CD4-positive, alpha-beta memory T cell (primary cell): ENCODE measurements at places on chromosomes 3 and 15.
A peak's percentile ranks its signal among the peaks of the same experiment; 100 is the strongest.

- H3K4me3 ChIP-seq, result no peak overlapping the region
- H3K36me3 ChIP-seq, result peaks cover 11% of the 10 kb centered on the region
- no peak overlapping the region for H3K27ac ChIP-seq
- no peaks in the 10 kb centered on the region for H3K27me3 ChIP-seq
Measured at GRCh38 chr3:4716706-4717362, 223.7 kb downstream of the ITPR1 start.

DNA sequence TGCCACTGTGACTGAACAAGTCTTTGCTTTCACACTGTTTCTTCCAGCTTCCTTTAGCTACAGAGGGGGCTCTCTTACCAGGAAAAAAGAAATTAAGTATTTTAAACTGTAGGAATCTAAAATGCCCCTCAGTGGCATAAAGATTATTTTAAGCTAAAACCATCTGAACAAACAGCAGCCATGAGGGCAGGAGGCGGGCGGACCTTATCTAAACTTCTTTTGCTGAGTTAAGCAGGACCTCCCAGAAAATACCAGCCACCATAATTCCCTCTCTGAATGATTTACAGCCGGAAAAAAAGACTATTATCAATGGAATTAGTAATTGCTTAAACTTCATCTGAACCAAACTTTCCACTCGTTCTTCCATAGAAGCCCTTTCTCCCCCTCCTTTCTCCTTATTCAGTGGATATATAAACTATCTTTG lies 5.2 kb upstream of the TOPAZ1 start:
- H3K4me3 ChIP-seq, result no peak overlapping the region
- H3K27me3 ChIP-seq, result no peaks in the 10 kb centered on the region
- H3K27ac ChIP-seq, result no peak overlapping the region
- DNase-seq, result no peak
- peaks cover 9% of the 10 kb centered on the region for H3K4me1 ChIP-seq
- no peaks in the 10 kb centered on the region for H3K36me3 ChIP-seq

DNA sequence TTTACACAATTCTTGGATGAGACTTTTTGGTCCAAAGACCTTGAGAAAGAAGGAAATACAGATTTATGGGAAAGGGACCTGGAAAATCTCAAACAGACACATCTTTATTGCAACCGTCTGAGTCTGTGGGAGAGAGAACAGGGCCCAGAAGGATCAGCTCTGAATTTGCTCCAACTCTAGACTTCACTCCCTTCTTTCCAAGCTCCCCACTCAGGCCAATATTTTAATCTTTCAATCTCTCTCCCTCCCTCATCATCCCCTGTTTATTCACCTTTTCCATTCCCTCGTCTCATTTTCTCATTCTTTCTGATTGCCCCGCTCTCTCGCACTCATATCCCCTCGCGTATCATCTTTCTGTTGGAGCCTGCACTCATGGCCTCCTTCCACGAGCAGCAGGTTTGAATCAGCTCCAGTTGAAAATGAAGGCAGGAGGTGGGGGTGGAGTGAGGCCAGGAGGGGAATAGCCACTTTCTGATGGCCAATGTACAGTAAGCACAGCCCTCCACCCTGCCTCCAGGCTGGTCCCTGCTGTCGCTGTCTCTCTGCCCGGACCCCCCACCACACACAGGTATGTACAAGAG lies 63.6 kb upstream of the BOC start:
- H3K27me3 ChIP-seq, result no peaks in the 10 kb centered on the region
- H3K4me1 ChIP-seq, result no peaks in the 10 kb centered on the region
- no peak overlapping the region for H3K4me3 ChIP-seq
- DNase-seq, result no peak
- H3K27ac ChIP-seq, result no peak overlapping the region
- no peaks in the 10 kb centered on the region for H3K36me3 ChIP-seq

GRCh38 chr15:57323806-57324589 lies 52.3 kb upstream of the CGNL1 start:
- no peaks in the 10 kb centered on the region for H3K27me3 ChIP-seq
- H3K36me3 ChIP-seq, result no peaks in the 10 kb centered on the region
- H3K4me1 ChIP-seq, result no peaks in the 10 kb centered on the region
- no peak overlapping the region for H3K4me3 ChIP-seq
- DNase-seq, result no peak

DNA sequence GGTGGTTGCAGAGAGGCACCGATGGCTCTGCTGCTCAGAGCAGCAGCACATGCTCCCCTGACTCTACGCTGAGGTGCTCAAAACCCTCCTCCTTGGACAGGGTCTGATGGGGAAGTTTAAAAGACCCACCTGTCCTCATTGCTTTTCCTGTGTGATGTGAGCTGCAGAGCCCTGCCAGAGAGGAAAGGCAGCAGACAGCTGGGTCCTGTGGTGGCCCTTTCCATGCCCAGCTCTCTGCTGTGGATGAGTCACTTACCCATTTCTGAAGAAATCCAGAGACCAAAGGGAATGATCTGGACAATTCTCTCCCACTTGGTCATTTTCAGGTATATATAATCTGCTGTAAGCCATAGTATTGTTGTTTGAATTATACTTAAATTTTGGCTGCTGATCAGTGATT lies 121.7 kb downstream of the CHDH start:
- H3K27ac ChIP-seq, result no peak overlapping the region
- H3K4me1 ChIP-seq, result no peaks in the 10 kb centered on the region
- H3K36me3 ChIP-seq, result no peaks in the 10 kb centered on the region
- no peak overlapping the region for H3K4me3 ChIP-seq
- no peaks in the 10 kb centered on the region for H3K27me3 ChIP-seq

DNA sequence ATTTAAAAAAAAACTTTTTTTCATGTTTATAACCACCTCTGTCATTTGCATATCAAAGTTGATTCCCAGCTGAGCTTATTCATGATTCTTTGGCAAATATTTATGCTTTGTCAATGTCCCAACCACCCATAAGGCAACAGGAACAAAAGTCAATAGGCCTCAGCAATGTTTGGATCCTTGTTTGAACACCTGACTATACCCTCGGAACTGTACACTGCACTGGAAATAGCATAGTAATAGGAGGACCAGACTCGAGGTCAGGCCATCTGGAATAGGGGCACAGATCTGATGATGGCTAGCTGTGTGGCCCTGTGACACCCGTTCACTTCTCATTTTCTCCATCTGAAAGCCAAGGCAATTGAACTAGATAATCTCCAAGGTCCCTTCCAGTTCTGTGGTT lies 301.7 kb upstream of the ATP11B start:
- H3K4me1 ChIP-seq, result no peaks in the 10 kb centered on the region
- H3K27ac ChIP-seq, result no peak overlapping the region
- no peak overlapping the region for H3K4me3 ChIP-seq
- H3K36me3 ChIP-seq, result no peaks in the 10 kb centered on the region

GRCh38 chr3:195895861-195896360 lies 12.4 kb downstream of the TNK2 start:
- peak overlapping the region; percentile 86 for H3K27ac ChIP-seq
- peak; percentile 74 for DNase-seq
- peaks cover 56% of the 10 kb centered on the region for H3K4me1 ChIP-seq

GRCh38 chr3:52019352-52020080 lies 23.8 kb upstream of the RPL29 start:
- H3K4me1 ChIP-seq, result peaks cover 5% of the 10 kb centered on the region
- no peak for DNase-seq
- no peaks in the 10 kb centered on the region for H3K36me3 ChIP-seq
- H3K27ac ChIP-seq, result no peak overlapping the region
- H3K27me3 ChIP-seq, result no peaks in the 10 kb centered on the region

DNA sequence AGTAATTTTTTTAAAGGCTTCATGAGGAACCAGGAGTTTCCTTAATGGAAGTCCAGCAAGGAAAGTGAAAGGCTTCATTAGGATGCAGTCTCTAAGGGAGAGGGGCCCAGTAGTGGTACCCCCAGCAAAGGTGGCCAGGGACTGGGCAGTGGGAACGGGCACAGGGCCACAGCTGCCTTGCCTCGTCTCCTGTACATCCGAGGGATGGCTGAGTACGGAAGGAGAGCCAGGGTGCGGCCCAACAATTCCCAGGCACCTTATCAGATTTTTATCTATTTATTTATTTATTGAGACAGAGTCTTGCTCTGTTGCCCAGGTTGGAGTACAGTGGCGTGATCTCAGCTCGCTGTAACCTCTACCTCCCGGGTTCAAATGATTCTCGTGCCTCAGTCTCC lies 14.5 kb downstream of the SEMA3G start:
- no peaks in the 10 kb centered on the region for H3K36me3 ChIP-seq
- no peak overlapping the region for H3K4me3 ChIP-seq
- no peak overlapping the region for H3K27ac ChIP-seq
- DNase-seq, result no peak
- H3K27me3 ChIP-seq, result no peaks in the 10 kb centered on the region
- peaks cover 17% of the 10 kb centered on the region for H3K4me1 ChIP-seq

DNA sequence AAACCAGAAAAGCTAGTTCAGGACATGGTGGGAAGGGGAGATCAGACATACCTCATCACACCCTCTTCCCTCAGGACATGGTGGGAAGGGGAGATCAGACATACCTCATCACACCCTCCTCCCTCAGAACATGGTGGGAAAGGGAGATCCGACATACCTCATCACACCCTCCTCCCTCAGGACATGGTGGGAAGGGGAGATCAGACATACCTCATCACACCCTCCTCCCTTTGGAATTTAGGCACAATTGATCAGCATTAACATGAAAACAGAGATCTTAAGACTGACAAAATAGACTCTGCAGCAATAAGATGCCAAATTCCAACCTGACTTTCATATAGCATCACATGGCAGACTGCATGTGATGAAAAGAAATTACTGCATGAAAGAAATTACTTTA lies 412.7 kb upstream of the ZNF717 start:
- H3K4me1 ChIP-seq, result no peaks in the 10 kb centered on the region
- H3K27me3 ChIP-seq, result no peaks in the 10 kb centered on the region
- no peak overlapping the region for H3K27ac ChIP-seq
- H3K4me3 ChIP-seq, result no peak overlapping the region

DNA sequence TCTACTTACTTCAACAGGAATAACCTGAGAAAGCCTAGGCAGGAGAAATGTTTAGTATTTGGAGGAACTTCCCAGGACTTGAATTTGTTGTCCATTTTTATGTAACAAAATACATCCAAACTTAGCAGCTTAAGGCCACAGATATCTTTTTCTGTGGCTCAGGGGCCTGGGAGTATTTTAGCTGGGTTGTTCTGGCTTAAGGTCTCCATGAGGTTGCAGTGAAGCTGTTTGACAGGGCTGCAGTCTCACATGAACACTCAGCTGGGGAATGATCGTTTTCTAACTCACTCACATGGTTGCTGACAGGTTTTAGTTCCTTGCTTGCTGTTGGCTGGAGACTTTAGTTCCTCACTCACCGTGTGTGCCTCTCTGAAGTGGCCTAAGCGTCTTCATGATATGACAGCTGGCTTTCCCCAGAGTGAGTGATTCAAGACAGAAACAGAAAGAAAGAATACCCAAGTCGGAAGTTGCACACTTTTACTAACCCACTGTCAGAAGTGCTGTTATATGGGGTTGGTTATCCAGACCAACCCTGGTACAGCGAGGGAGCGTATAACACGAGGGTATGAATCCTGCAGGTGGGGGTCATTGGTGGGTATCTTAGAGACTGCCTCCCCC lies 229.7 kb upstream of the TBL1XR1 start:
- H3K27me3 ChIP-seq, result no peaks in the 10 kb centered on the region
- H3K27ac ChIP-seq, result peak overlapping the region; percentile 46
- H3K4me3 ChIP-seq, result peak overlapping the region; percentile 8
- H3K36me3 ChIP-seq, result no peaks in the 10 kb centered on the region
- DNase-seq, result peak; percentile 46
